ENCODE measurements at places on chromosomes 7 and 10.

- DNase-seq, result no peak
Measured at GRCh38 chr7:69795932-69796331, 197.7 kb downstream of the AUTS2 start.

DNA sequence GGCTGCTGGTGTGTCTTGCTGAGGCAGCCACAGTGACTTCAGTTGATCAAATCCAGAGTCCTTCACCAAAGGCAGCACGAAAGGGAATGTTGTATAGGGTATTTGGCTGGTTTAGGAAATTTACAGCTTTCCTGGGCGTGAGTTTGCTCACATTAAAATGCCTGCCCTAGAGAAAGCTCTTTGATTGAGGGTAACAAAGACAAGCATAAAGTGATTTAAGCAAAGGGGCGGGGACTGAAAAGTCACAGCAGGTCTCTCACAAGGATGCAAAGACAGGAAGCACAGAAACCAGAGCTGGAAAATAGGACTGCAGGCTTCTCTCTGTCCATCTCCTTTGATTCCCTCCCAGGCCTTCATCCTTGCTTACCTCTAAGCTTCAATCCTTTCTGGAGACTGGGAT is 139.2 kb downstream of the ELMO1 start:
- DNase-seq, result no peak

GRCh38 chr7:3080106-3080505 is 36.4 kb upstream of the CARD11 start:
- DNase-seq, result no peak

- DNase-seq, result no peak
Measured at GRCh38 chr7:55438757-55439525, 73.8 kb downstream of the LANCL2 start.

DNA sequence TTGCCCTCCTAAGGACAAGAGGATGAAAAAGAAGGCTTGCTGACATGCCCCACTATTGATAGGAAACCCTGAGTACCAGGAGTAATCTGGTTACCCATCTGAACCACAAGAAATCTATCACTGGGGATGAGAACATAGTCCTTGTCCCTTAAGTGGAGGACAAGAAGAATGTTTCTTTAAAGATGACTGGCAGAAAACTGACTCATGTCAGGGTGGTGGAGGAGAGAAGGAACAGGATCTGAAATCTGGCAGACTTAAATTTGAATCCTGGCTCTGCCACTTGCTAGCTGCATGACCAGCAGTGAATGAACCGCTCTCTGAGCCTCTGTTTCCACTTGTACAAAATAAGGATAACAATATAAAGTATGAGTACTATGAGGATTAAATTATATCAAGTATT is 38.9 kb upstream of the XPNPEP1 start:
- no peak for DNase-seq

DNA sequence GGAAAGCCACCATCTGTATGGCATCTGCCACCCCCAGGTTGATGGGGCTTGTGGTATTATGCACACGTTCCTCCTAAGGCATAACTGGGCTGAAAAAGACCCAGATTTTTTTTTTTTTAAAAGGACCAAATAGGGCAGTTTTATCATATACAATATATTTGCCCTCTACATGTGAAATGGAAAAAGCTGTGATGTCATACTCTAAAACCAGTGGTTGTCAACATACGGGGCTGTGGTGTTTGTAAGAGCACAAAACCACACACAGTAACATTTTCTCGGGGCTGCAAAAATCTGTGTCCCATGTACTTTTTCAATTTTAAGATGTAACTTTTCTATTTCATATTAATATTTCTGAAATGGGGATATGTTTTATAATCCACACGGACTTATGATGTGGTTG is 34.9 kb downstream of the FAM171A1 start:
- DNase-seq, result no peak

DNA sequence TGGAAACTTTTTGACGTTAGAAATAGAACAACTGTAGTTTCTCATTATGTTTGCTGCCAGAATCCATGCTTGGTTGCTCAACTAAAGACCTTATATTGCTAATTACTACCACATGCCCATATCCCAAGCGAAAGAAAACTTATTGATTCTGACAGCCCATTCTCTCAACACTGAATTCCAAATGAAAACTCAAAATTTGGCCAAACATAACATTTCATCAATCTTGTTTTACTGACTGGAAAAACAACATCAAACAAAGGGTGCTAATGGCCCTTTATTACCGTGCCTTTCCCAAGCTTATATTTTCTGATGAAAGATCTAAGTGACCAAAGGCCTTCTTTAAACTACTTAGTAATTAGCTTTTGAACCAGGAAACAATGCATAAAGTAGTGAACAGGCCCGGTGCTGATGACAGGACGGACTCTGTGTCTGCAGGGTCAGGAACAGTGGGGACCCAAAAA is 531.8 kb downstream of the KCNMA1 start:
- no peak for DNase-seq

DNA sequence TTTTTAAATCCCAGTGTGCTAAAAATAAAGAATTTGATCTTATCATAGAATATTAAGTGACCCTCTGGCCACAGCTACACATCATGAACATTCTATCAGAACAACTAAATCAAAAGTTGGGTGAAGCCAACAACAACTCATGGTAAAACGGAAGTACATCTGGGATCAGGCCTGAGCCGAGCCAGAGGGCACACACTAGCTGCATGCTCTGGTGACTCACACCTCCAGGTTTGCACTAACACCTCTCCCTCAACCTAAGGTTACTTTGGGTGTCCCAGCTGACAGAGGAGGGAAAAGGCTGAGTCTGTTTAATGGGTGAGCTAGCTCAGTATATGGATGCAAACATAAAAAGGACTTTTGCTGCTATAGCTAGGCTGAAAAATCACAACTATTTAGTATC is 281.6 kb downstream of the HGF start:
- DNase-seq, result no peak

- DNase-seq, result no peak
Measured at GRCh38 chr7:151252561-151252835, 4.0 kb upstream of the SMARCD3 start.

DNA sequence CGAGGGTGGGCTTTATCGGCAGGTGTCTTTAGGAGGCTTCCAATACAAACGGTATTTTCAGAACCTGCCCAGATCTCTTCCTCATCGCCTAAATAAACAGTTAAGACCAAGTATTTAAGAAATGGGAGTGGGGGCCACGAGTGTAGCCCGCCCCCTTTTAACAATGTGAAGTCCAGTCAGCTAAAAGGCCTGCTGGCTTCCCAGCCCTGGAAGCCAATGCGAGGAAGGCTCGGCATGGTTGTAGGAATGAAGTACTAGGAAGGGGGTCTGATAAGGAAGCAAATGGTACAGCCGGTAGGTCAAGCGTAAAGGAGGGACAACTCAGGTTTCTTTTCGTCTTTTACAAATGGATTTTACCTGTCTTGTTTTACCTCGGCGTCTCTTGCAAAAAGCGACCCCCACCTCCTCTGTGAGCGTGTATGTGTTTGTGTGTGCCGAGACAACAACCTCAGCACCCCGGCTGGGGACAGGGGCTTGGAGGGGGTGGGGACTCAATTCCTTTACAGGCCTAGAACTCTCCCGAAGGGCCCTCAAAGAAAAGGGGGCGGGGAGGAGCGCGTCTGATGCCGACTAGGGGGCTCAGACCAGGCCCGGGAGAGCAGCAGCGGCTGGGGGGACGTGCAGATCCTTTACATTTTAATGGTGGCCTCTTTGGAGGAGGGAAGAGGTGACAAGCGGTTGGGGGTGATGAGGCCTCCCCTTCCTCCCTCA is 147.6 kb downstream of the GPR85 start:
- DNase-seq, result peak; percentile 17

GRCh38 chr10:79331226-79331625 is 16.0 kb upstream of the PPIF start:
- no peak for DNase-seq

DNA sequence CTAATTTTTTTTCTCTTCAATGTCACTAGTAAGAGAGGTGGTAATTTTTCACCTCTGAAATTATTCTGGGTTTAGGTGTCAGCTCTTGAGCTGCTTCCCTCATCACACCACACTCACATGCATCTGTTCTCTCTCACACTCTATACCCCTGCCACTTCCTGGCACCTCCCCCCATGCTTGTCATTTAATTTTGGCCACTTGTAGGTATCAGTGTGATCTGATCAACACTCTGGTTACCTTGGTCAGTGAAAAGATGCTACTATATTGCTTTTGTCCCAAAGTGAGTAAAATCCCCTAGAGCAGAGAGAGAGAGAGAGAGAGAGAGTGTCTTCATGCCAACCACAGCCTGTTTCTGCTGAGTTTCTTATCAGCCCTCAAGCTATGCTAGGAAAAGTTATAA is 42.5 kb downstream of the STK17A start:
- DNase-seq, result peak; percentile 31

GRCh38 chr10:104120512-104120902 is 1.5 kb upstream of the SFR1 start:
- DNase-seq, result no peak

DNA sequence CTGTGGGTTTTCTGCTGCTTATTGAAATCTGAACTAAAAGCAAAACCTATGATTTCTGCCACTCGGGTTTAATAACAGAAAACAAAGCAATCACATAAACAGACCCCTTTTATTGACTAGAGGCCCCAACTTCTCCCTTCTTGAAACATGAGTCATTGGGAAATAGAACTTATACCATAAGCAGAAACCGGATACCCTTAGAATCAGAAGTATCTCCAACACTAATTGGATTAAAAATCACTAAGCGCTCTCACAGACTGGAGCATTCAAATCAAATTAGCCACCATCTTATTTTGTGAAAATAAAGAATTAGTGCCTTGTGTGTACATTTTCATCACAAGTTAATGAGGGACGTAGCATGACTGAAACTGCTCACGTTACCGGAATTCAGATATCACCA is 206.9 kb downstream of the WDR11 start:
- DNase-seq, result no peak

DNA sequence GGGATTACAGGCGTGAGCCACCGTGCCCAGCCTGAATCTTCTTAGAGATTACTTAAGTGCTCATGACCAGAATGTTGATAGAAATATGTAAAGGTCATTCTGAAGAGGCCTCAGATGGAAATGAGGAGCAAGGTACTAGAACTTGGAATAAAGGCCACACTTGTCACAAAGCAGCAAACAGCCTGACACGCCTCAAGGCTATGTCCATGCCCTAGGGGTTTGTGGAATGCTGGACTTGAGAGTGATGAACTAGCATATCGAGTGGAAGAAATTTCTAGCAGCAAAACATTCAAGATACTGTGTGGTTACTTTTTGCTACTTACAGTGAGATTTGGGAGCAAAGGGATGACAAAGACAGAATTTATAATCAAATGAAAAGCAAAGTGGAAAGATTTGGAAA is 39.0 kb downstream of the ZNF438 start:
- no peak for DNase-seq

DNA sequence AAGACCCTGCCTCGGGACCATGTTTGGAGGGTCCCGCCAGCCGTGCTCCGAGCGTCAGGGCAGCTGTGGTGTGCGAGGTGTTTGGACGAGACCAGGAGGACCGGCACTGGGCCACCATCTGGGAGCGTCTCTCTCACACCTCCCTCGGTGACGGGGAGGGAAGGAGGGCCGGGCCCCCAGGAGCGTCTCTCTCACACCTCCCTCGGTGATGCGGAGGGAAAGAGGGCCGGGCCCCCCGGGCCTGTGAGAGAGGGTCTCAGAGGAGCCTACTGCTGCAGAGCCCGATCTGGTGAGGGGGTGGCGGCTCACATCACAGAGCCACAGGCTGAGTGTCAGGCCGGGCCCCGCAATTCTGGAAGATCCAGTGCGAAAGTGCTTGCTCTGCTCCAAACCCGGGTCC is 65.8 kb upstream of the CFAP46 start:
- no peak for DNase-seq

DNA sequence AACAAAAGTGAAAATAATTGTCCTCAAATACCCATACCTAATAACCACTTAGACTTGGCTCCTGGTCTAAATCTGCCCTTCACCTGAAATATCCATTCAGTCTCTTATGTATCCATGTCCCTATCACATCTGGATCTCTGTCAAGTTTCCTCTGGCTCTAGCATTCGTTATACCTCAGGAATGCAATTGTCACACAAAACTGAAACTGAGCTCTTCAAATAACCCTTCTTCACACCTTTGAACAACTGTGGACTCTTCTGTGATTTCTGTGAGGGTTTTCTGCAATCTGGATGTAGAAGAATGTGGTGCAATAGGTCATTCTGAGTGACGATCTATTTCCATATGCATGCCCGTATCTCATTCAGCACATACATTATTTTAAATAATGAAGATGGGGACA is 53.5 kb upstream of the FGL2 start:
- no peak for DNase-seq

DNA sequence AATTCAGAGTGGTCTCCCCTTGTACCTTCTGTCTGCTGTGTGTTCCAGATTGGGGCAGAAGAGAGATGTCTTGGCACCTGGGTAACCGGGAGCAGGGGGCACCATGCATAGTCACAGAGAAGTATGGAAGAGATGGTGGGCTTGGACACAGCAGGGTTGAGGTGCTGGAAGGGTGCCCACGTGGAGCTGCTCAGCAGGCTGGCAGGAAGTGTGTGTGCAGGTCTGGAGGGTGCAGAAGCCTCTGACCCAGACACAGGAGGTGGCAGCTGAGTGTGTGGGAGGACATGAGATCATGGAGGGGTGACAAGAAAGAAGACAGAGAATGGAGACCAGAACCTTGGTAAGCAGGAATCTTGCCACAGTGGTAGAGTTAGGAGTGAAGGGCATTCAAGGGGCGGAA is 42.3 kb upstream of the DUSP5 start:
- DNase-seq, result peak; percentile 38

GRCh38 chr10:15106352-15107013 is 9.3 kb downstream of the RPP38 start:
- DNase-seq, result peak; percentile 48

DNA sequence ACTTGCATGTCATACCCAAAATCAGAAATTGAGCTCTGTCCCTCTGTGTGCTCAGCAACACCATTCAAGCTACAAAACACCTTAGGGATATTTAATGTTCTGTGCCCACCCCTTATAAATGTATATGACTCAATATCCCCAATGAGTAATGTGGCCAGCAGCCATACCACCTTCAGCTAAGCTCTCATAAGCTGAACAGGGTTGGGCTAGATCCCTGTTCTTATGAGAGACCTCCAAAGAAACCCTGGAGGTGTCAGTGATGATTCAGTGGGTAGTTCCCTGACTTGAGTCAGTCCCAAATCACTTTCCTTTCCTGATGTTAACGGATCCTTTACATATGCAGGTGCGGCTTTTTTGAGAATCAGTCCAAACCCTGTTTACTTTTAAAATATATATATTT is 253.8 kb downstream of the CREB5 start:
- DNase-seq, result no peak

- no peak for DNase-seq
Measured at GRCh38 chr10:30970760-30971460, 60.8 kb downstream of the ZNF438 start.

DNA sequence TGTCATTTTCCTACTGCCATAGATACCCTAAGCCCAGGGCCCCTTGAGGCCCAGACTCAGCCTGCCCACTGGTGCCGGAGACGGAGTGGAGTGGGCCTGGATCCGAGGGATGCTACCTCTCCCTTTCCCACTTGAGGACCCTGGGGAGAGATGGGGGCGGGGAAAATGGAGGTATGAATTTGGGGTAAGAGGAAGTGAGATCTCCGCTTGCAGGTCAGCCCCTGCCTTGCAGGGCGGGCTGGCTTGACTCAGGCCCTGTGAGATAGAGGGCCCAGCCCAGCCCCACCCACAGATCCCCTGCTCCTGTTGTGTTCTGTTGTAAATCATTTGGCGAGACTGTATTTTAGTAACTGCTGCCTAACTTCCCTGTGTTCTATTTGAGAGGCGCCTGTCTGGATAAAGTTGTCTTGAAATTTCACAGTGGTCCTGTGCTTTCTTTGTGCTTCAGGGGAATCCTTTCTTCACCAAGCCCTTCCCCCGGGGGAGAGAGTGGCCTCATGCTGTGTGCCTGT is 13.2 kb downstream of the YKT6 start:
- peak; percentile 5 for DNase-seq

Data from T-helper 1 cell (primary cell).